ENCODE measurements at places on chromosomes 11 and 22.

DNA sequence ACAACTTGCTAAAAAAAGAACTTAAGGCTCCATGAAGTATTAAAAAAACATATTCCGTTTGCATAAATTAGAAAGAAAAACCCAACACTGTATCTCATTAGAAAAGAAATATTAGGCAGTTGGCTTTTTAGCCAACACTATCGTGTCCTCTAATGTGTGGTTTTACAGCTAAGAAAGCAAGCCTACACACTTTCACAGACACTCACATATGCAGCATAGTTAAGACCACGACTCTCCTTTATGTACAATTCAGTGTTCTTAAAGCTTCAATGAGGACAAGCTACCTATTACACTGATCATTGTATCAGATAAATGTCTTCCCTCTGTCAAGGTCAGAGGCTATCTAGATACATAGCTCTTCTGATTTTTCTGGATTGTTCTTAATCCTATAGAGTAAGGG is 80.1 kb downstream of the PICALM start:
- DNase-seq = no peak

- no peak for DNase-seq
Measured at GRCh38 chr11:72024069-72024754, 25.5 kb downstream of the IL18BP start.

DNA sequence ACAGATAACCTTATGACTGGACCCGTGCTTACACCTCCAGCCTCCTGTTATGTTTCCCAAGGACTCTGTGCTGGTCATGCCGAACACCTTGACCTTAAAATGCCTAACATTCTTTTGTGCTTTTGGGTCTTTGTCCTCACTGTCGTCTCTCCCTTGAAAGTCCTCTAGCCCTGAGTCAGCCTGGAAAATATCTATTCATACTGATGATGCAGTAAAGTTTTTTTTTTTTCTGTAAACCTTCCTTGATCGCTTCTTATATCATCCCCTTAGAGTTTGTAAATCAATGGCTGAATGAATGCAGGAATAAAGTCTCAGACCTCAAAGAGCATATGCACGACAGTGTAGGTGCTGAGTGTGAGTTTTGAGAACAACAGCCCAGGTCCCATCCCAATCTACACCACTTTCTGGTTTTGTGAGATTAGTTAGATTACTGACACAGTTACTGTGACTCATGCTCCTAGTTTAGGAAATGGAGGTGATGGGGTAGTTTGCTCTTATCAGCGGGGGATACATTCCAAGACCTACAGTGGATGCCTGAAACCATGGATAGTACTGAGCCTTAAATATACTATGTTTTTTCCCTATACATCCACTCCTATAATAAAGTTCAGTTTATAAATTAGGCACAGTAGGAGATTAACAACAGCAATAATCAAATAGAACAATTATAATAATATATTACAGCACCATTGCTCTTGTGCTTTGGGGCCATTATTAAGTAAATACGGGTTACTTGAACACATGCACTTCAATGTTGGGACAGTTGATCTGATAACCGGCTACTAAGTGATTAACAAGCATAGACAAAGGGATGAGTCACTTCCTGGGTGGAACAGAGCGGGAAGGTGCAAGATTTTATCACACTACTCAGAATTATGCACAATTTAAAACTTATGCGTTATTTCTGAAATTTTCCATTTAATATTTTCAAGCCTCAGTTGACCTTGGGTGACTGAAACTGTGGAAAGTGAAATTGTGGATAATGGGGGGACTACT is 8.6 kb downstream of the TCN1 start:
- DNase-seq = no peak

DNA sequence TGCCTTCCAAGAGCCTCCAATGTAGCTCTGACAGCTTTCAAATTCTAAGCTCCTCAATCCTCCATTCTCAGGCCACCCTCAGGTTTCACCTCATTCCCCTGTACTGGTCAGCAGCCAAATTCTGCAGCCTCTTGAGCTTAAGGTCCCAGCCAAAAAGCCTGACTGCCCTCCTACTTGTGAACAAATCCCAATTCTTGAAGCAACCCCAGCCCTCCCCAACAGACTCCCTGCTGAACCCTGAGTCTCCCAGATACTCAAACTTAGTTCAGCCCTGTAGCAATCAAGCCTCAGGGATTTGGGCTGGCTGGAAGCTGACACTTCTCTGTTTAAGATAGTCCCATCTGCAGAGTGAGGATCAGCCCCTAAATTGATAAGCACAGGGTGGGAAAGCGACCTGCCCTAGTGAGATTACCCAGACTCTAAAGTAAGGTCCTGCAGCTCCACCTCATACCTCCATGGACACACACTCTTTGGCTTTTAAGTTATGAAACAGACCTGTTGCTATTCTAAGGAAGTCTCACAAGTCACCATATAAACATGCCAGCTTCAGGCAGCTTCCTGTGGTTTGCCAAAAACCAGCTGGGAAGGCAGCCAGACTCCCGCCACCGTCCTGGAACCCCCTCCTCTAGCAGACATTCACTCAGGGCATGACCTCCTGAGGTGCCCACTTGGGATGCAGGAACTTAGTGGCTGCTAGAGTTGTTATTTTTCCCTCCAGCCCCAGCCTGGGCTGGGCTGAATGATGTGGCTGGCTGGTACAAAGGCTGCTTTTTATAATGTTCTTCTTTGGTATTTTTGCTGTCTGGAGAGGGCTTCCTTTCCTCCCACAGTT is 82.5 kb upstream of the PICALM start:
- no peak for DNase-seq

- DNase-seq = no peak
Measured at GRCh38 chr22:31488988-31489617, 539 bp downstream of the EIF4ENIF1 start.

GRCh38 chr11:27719546-27719925 is 19.3 kb upstream of the BDNF start:
- DNase-seq = peak; percentile 28

DNA sequence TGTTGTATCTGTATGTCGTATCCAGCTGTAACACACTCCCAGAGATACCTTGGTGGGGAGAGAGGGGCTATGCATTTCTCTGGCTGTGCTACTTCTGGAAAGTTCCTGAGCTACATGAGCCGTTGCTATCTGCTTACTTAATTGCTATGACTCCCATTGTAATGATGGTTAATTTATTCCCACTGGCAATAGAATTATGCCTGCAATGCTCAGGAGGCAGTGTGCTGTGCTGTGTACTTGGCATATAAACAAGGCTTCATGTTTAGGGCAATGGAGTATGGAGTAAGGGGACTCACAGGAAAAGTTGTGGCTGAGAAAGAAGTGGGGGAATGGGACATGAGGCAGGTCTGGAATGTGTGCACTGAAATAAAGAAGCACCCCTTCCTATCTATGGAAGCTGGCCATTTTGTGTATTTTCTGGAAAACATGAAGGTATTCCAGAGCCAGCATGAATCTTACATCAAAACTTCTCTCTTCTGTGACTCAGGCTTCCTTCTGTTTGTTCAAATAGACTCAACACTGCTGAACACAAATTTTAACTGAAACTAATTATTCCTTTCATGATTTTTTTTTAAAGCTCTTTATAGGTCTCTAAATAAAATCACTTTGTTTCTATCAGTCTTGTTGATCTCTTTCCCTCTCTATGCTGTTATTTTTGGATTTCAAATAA is 40.6 kb downstream of the CD44 start:
- no peak for DNase-seq

DNA sequence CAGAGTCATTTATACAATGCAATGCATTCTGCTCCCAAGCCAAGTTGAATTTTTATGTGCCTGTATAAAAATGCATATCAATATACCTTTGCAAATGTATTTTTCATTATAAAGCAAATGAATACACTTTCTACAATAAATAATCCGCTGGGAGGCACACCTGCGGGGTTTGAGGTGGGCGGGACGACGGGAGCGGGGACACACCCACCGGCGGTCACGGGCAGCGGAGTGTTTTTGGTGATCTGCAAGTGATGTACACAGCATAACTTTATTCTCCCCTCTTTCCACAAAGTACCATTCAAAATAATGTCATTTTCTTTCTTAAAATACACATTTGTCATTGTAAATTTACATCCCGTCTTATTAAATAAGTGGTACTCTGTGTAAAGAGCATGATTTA is 54.1 kb downstream of the BRD1 start:
- DNase-seq = no peak

GRCh38 chr11:64713016-64713707 is 9.8 kb downstream of the NRXN2 start:
- DNase-seq = peak; percentile 74

- DNase-seq = no peak
Measured at GRCh38 chr22:29014773-29015172, 46.9 kb downstream of the C22orf31 start.

DNA sequence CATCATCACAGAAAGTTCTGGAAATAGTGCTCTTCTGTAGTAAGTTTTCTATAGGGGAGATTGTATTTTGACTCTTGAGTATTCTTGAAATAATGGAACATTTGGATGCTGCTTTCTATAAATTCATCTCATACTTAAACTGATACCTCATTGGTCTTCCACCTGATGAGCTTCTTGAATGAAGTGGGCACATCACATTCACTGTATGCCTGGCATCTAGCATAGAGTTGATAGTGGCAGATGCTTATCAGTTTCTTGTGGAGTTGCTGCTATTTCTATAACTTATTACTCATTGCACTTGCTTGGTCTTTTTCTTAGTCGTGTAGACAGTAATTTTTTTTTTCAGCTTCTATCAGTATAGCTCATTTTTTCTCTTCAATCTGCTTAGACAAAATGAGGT is 5.4 kb downstream of the ATXN10 start:
- no peak for DNase-seq

- DNase-seq = no peak
Measured at GRCh38 chr11:11969380-11970215, 38.8 kb downstream of the DKK3 start.

- DNase-seq = no peak
Measured at GRCh38 chr11:11717064-11717725, 95.4 kb upstream of the GALNT18 start.

DNA sequence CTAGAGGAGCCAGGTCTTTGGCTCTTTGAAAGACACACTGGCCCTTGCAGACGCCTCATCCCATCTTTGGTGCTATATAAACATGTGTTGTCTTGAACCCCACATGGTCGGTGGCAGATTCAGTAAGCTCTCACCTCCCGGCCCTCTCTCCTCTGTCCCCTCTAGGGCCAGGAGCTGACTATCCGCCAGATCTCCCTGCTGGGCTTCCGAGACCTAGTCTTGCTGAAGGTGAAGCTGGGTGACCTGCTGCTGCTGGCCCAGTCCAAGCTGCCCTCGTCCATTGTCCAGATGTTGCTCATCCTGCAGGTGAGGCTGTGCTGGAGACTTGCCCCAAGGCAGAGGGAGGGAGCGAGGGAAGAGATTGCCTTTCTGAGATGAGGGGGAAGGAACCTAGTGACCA is 63.9 kb downstream of the TRAF6 start:
- no peak for DNase-seq

GRCh38 chr22:19776433-19777031 is 16.0 kb downstream of the TBX1 start:
- DNase-seq = no peak

DNA sequence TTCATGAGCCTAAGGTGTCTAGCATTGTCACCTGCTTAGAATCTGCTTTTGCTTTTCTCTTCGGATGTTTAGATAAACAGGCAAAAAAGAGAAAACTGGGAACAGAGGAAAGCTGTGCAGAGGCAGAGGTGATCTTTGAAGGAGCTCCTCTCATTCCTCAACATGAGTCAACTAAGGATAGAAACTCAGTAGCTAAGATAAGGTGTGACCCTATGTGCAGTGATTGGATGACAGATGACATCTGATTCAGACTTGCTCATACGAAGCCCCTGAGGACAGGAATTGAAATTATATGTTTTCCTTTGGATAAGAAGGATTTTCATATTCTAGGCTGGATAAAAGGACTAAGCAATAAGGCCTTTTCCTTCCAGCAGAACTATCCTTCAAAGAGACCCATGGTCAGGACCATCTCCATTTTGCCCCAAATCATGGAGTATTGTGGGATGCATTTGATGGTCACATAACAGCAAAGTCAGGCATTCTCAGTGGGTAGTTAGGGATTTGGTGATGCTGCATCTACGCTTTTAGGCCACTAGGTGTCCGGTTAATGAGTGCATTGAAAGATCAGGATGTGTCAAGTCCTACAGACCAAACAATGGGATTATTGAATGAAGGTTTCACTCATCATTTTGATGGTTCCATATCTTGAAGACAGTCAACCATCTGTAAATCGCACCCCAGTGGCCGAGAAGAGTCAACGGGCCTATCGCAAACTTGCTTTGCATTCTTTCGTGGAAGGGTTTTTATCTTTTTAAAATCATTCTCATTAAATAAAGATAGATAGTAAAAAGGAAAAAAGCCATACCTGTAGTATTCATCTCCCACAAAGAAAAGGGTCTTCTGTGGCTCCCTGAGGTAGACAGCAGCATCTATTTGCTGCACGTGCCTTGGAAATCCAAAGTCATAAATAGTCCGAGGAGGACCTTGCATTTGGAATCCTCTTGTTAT is 32.2 kb downstream of the MMP20 start:
- DNase-seq = peak; percentile 34

DNA sequence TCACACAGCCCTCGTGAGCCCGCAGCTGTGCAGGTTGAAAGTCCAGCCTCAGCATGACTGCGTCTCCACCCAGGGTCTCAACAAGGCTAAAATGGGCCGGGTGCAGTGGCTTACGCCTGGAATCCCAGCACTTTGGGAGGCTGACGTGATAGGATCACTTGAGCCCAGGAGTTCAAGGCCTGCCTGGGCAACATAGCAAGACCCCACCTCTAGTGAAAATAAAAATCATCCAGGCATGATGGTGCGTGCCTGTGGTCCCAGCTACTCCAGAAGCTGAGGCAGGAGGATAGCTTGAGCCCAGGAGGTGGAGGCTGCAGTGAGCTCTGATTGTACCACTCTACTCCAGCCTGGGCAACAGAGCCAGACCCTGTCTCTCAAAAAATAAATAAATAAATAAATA is 100.8 kb upstream of the PRR5 start:
- DNase-seq = no peak

GRCh38 chr11:1499261-1499890 is 12.8 kb upstream of the MOB2 start:
- DNase-seq = no peak

- peak; percentile 12 for DNase-seq
Measured at GRCh38 chr11:69873166-69874077, 54.2 kb upstream of the FGF3 start.

- no peak for DNase-seq
Measured at GRCh38 chr11:71200761-71201160, 51.6 kb downstream of the SHANK2 start.

- DNase-seq = no peak
Measured at GRCh38 chr22:25069758-25070481, 117.4 kb downstream of the KIAA1671 start.

- DNase-seq = no peak
Measured at GRCh38 chr11:655036-655726, 18.1 kb downstream of the DRD4 start.

- no peak for DNase-seq
Measured at GRCh38 chr11:113202431-113202830, 112.0 kb upstream of the TTC12 start.

GRCh38 chr22:48393885-48394284 is 1433.8 kb downstream of the BRD1 start:
- DNase-seq = no peak

- no peak for DNase-seq
Measured at GRCh38 chr11:78251083-78251775, 62.5 kb downstream of the USP35 start.
